Activated naive CD8-positive, alpha-beta T cell treated with anti-CD3 and anti-CD28 coated beads, Interleukin-2, amount 10 ng/mL, durations not matched to agents 7 days and 5 days (primary cell): ENCODE measurements at places on chromosomes 1 and 21. TPM values are rescaled to one million over a fixed set of nuclear protein-coding genes. Genes with fewer than 3 reads are reported as not detected.

Gene C1orf94
- not detected for total RNA-seq

DNA sequence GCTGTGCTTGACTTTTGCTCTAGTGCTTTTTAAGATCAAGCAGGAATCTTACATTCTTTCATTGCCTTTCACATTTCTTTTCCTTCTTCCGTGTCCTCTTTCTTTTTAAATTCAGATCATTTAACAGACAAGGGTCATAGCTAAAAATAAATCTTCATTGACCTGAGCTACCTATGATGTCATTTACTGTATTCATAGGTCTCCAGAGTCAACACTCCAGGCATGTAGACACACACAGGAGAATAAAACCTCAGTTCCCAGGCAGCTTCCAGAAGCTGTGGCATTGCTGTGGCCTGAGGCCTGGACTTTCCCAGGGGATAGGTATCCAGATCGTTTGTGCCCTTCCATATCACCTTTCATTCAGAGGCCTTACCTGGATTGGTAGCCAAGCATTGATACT, 38.5 kb upstream of the ENAH start:
- peaks cover 2% of the 10 kb centered on the region for H3K27me3 ChIP-seq
- H3K36me3 ChIP-seq: no peaks in the 10 kb centered on the region
- peaks cover 2% of the 10 kb centered on the region for H3K4me1 ChIP-seq

DNA sequence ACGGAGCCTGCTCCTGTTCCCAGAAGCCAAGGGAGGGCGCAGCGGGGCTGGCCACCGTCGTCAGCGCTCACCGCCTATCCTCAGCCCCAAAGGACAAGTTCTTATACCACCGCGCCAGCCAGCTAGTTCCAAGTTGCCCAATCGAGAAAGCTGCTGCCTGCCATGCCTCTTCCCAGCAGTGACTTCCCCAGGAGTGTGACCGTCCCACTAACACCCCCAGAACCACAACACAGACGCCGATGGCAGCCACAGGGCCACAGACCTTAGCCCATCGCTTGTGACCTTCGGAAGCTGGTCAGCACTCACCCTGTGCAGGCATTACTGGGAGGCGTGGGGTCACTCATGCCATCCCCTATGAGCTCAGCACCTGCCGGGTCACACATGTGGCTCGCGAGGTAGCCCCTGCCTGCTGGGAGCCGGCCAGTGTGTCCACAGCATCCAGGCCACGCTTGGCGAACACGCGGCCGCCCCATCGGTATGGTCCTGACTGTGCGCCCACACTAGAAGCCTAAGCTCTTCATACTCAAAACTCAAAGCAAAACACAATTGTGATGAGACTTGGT, 20.1 kb downstream of the NADK start:
- DNase-seq: no peak
- H3K4me1 ChIP-seq: no peaks in the 10 kb centered on the region
- H3K36me3 ChIP-seq: peaks cover 9% of the 10 kb centered on the region
- no peak overlapping the region for H3K27ac ChIP-seq
- no peaks in the 10 kb centered on the region for H3K27me3 ChIP-seq
- no peak overlapping the region for H3K4me3 ChIP-seq

DNA sequence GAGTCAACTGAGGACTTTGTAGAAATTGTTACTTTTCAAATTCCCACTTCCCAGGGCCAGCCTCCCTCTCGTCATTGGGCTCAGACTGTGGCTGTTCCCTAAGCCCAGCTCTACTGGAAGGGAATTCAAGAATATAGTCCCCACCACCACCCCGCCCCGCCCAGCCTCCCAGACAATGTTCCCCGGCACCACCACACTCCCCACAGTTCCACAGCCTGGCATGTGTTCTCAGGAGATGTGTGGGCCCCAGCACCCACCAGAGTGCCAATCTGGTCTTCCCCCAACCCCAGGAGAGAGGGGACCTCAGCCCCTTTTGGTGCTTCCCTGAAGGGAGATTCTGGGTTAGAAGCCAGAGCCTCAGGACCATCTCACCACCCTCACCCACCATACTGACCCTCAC, 120.1 kb downstream of the SYT2 start:
- DNase-seq: no peak
- H3K36me3 ChIP-seq: no peaks in the 10 kb centered on the region
- H3K27ac ChIP-seq: no peak overlapping the region
- H3K27me3 ChIP-seq: no peaks in the 10 kb centered on the region
- peaks cover 8% of the 10 kb centered on the region for H3K4me1 ChIP-seq

DNA sequence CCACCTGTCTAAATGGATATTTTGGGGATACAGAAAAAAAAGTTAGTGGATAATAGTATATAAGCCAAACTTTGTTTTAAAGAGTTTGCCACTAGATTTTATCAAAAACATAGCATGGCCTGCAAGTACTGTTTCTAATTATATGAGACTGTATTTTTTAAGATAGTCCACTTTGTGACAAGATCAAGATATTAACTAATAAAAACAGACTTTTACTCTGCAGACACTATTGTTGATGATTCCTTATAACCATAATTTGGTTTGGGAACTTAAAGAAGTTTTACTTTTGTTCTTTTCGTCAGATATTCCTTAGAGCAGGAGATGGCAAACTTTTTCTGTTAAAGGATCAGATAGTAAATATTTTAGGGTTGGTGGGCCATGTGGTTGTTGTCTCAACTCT, 36.4 kb downstream of the SMG7 start:
- H3K36me3 ChIP-seq: peaks cover 1% of the 10 kb centered on the region
- H3K4me1 ChIP-seq: peaks cover 12% of the 10 kb centered on the region
- no peaks in the 10 kb centered on the region for H3K27me3 ChIP-seq
- no peak overlapping the region for H3K27ac ChIP-seq
- no peak overlapping the region for H3K4me3 ChIP-seq
- no peak for DNase-seq

DNA sequence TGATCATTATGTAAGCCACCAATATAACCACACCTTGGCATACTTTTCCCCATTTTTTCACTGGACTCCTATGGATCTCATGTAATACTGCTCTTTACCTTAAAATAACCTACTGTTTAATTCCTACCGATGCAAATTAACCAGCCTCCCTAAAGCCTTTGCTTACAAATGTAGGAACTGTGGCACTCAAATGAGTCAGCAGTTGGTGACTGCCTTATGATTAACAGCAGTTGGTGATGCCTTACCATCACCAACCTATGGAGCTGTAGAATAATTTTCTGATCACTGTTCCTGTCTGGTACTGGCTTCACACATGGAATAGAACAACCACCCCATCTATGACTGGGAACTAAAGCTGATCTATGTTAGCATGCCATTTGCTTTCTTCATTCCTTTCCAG, 7.8 kb upstream of the NUDT17 start:
- no peak overlapping the region for H3K27ac ChIP-seq
- H3K36me3 ChIP-seq: peaks cover 14% of the 10 kb centered on the region
- peaks cover 3% of the 10 kb centered on the region for H3K4me1 ChIP-seq
- H3K4me3 ChIP-seq: no peak overlapping the region

- no peaks in the 10 kb centered on the region for H3K36me3 ChIP-seq
- DNase-seq: no peak
- peak within 1 kb of the TSS; percentile 92 for H3K4me3 ChIP-seq
- H3K27ac ChIP-seq: peak within 1 kb of the TSS; percentile 90
- peaks cover 26% of the 10 kb centered on the region for H3K4me1 ChIP-seq
- H3K27me3 ChIP-seq: peaks cover 15% of the 10 kb centered on the region
Observed at GRCh38 chr1:26168410-26169197, at the start of gene C1orf232. Gene C1orf232, minus strand, starts transcription at chr1:26168963. Its CDS starts 464 bp downstream, at chr1:26168499.

GRCh38 chr1:94218332-94218731, 19.1 kb downstream of the ARHGAP29 start:
- no peaks in the 10 kb centered on the region for H3K4me1 ChIP-seq
- H3K36me3 ChIP-seq: no peaks in the 10 kb centered on the region
- DNase-seq: no peak
- no peak overlapping the region for H3K4me3 ChIP-seq
- no peak overlapping the region for H3K27ac ChIP-seq

DNA sequence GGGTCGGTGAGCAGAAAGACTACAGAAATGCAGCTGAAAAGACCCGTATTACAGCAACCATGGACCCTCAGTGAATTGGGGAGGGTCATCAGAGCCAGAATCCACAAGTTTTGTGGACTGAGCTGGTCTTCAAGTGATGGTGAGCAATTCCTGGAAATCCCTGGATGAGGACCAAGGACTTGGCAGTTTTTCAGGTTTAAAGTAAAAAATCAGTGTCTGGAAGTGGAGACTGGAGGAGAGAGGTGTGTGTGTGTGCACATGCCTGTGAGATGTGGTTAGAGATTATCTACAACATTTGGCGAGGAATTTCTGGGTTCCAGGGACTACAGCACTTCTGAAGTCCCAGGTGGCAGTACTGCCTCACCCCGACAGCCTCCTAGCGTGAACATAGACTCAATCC, 56.4 kb downstream of the KIRREL1 start:
- H3K36me3 ChIP-seq: no peaks in the 10 kb centered on the region
- no peak overlapping the region for H3K4me3 ChIP-seq
- no peak for DNase-seq
- peaks cover 4% of the 10 kb centered on the region for H3K27me3 ChIP-seq
- no peak overlapping the region for H3K27ac ChIP-seq
- no peaks in the 10 kb centered on the region for H3K4me1 ChIP-seq

DNA sequence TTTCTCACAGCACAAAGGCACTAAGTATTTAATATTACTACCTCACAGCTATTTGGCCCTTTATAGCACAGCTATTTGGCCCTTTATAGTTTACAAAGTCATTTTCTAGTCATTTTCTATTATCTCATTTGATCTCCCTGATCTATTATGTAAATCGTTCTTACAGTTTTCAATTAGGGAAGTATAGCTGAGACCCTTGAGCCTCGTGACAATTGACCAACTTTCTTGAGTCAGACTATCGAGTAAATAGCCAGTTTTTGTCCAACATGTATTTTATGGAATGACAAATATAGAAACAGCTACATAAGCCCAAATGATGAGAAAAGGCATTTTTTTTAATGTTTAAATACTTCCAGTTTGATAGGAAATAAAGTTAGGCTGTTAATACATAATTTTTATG, 7.0 kb upstream of the ANGPTL1 start:
- H3K4me1 ChIP-seq: peaks cover under 1% of the 10 kb centered on the region
- no peak overlapping the region for H3K4me3 ChIP-seq
- no peaks in the 10 kb centered on the region for H3K27me3 ChIP-seq
- DNase-seq: no peak
- peaks cover under 1% of the 10 kb centered on the region for H3K36me3 ChIP-seq

GRCh38 chr1:31786366-31787060, 22.4 kb upstream of the ADGRB2 start:
- DNase-seq: peak; percentile 30
- H3K27ac ChIP-seq: no peak overlapping the region
- peaks cover 14% of the 10 kb centered on the region for H3K4me1 ChIP-seq

GRCh38 chr1:2950926-2951305, 70.4 kb upstream of the ACTRT2 start:
- H3K36me3 ChIP-seq: no peaks in the 10 kb centered on the region
- no peak overlapping the region for H3K27ac ChIP-seq
- H3K4me3 ChIP-seq: no peak overlapping the region
- H3K27me3 ChIP-seq: peaks cover 4% of the 10 kb centered on the region

DNA sequence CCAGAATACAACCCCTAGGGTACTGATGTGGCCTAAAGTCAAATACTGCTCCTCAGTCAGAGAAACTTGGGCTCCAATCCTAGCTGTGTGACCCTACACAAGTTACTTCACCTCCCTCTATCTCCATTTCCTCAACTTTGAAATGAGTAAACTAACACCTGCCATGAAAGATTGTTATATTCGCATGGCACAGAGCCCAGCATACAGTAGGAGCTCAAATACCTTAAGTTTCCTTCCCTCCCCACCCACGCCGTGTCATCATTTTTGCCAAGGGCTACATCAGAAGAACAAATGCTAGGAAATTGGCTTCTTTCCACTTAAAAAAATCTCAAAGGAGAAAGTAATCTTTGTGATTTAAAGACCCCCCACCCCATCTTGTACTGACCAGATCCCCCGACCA, 22.2 kb upstream of the ZNF362 start:
- peaks cover 3% of the 10 kb centered on the region for H3K4me1 ChIP-seq
- no peak overlapping the region for H3K4me3 ChIP-seq
- no peak for DNase-seq
- H3K27me3 ChIP-seq: peaks cover 4% of the 10 kb centered on the region

GRCh38 chr1:21623410-21623961, 45.7 kb downstream of the RAP1GAP start:
- H3K27ac ChIP-seq: no peak overlapping the region
- no peak for DNase-seq
- no peak overlapping the region for H3K4me3 ChIP-seq
- no peaks in the 10 kb centered on the region for H3K36me3 ChIP-seq
- peaks cover 6% of the 10 kb centered on the region for H3K4me1 ChIP-seq

DNA sequence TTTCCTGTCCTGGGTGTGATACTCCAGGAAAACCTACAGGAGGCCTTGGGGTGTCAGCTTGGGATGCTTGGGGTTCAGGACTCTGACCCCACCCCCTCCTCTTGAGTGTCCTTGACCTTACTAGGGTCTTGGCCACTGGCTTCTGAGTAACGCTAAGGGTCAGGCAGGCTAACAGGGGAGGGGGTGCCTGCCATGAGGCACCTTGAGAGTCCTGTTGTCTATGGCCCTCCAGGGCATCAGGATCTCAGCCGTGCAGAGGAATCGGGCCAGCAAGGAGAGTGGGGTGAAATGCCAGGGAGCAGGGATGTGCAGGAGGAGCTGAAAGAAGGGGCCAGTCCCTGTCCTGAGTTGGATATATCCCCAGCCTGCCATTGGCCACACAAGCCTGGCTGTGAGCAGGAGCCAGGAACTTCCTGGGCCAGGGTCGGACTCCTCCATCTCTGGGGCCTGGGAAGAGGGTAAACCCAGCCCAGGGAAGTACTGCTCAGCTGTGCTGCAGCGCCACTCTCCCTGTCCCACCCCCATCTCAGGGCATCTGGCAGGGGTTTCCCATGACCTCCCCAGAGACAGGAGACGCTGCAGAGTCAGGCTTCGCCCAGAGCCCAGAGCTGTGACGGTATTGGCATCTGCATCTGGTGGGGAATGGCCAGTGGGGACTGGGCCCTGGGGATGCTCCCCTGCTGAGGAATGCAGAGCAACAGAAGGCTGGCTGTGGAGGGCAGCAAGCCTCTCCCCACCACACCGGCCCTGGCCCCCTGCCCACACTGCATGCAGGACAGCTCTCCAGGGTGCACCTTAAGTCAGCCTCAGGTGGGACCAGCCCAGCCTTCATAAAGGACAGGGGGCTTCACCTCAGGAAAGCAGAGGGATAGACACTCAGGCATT, 6.3 kb downstream of the KIF21B start:
- peak overlapping the region; percentile 100 for H3K27ac ChIP-seq
- no peaks in the 10 kb centered on the region for H3K27me3 ChIP-seq
- H3K4me3 ChIP-seq: peak overlapping the region; percentile 77

DNA sequence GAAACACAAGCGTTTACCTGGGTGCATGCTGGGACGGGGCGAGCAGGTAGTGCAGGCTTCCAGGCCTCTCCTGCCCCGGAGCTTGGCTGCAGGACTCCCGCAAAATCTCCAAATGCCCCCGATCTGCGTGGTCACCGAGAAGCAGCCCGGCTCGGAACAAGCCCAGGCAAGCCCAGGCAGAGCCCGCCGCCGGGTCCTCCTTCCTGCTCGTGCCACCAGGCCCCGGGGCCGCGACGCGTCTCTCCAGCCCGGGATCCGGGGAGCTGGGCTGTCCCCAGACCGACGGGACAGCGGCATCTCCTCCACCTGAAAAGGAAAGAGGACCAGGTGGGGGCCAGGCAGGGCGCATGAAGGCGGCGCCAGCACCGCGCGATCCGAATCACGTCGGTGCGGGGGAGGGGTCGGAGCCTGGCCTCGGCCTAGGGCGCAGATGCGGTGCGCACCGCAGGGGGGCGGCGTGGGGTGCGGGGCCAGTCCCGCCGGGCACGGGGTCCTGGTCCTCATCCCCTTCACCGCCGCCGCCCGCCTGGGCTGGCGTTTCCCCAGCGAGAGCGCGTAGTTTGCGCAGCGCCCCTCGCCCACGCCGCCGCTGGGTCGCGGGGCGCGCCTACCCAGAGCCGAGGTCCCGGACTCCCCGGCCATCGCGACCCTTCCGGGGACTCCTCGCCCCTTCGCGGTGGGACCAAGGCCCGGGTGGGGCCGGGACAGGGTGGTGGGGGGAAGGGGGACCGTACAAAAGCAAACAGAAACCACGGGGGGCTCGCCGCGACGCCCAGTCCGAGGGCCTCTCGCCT, 52.4 kb upstream of the H6PD start:
- peak overlapping the region; percentile 85 for H3K27ac ChIP-seq
- peak overlapping the region; percentile 96 for H3K4me3 ChIP-seq
- peak; percentile 68 for DNase-seq
- H3K4me1 ChIP-seq: peaks cover 22% of the 10 kb centered on the region
